Prostate gland (tissue), 2 donors: ENCODE measurements at places on chromosomes 12 and 14. TPM values are rescaled to one million over a fixed set of nuclear protein-coding genes. Genes with fewer than 3 reads are reported as not detected.

GRCh38 chr12:28650906-28651305 lies 460.6 kb downstream of the CCDC91 start:
- H3K4me3 ChIP-seq: no peak overlapping the region
- no peaks in the 10 kb centered on the region for H3K4me1 ChIP-seq
- no peaks in the 10 kb centered on the region for H3K27me3 ChIP-seq
- H3K36me3 ChIP-seq: no peaks in the 10 kb centered on the region

DNA sequence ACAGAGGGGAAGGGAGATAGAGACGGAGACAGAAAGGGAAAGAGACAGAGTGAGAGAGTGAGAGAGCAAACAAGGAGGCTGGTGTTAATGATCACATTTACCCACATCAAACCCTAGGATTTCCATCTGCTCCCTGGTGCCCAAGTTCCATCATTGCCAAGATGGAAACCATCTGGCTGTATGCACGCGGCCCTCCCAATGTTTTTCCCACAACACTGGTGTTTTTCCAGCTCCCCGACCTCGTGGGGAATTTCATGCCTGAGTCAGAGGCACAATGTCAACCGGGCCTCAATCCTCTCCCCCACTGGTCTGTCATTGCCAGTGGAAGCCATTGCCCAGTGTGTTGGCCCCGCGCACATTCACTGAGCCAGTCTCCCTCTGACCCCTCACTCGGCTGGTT lies 19.9 kb upstream of the BDKRB2 start:
- peaks cover 2% of the 10 kb centered on the region for H3K27me3 ChIP-seq
- DNase-seq: no peak

DNA sequence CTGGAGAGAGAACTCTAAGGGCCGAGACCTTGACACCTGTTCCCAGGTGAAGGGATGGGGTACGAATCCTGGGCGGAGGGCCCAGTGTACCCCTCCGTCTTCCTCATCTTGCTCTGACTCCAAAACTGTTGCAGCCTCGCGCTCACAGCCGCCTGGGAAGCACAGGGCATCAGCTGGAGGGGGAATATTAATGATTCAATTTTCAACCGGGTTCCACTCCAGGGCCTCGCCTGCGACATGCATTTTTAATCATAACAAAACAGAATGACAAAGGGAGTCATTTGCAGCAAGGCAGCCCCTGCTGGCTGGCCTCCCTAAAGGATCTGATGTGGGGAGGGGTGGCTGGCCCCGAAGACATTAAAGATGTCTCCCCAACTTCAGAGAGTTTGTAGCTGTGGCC lies 41.6 kb upstream of the ESRRB start:
- no peaks in the 10 kb centered on the region for H3K36me3 ChIP-seq
- H3K27me3 ChIP-seq: no peaks in the 10 kb centered on the region
- no peaks in the 10 kb centered on the region for H3K4me1 ChIP-seq
- DNase-seq: no peak
- no peak overlapping the region for H3K27ac ChIP-seq

GRCh38 chr12:16323010-16323409 lies 24.4 kb upstream of the MGST1 start:
- no peaks in the 10 kb centered on the region for H3K36me3 ChIP-seq
- H3K4me1 ChIP-seq: no peaks in the 10 kb centered on the region
- H3K27me3 ChIP-seq: no peaks in the 10 kb centered on the region
- H3K27ac ChIP-seq: no peak overlapping the region
- DNase-seq: no peak

DNA sequence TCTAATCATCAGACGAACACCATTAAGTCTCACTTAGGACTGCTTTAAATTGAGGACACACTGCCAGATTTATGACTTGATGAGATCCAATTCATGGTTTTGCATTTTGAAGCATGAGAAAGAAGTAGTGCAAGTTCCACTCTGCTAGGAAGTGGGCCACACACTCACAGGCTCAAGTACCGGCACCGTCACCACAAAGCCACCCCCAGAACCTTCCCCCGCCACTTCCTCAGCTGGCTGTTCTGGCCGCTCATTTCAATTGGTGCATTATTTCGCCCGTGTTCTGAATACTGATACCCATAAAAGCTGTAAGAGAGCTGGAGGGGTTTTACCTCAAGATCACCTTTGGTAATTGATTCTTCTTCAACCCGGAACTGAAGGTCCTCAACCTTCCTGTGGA lies 70.1 kb downstream of the CLIP1 start:
- H3K27ac ChIP-seq: no peak overlapping the region
- H3K4me3 ChIP-seq: no peak overlapping the region
- no peaks in the 10 kb centered on the region for H3K4me1 ChIP-seq
- H3K27me3 ChIP-seq: no peaks in the 10 kb centered on the region
- DNase-seq: no peak

DNA sequence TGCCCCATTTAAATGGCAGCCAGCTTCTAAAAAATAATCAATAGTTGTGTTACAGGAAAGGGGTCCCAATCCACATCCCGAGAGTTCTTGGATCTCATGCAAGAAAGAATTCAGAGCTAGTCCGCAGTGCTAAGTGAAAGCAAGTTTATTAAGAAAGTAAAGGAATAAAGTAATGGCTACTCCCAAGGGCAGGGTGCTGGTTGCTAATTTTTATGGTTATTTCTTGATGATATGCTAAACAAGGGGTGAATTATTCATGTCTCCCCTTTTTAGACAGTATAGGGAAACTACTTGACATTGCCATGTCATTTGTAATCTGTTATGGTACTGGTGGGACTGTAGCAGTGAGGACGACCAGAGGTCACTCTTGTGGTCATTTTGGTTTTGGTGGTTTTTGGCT lies 591.3 kb downstream of the LRFN5 start:
- no peaks in the 10 kb centered on the region for H3K27me3 ChIP-seq
- no peaks in the 10 kb centered on the region for H3K4me1 ChIP-seq
- H3K27ac ChIP-seq: no peak overlapping the region

GRCh38 chr12:104654665-104655609 lies 198.2 kb downstream of the CHST11 start:
- no peak overlapping the region for H3K4me3 ChIP-seq
- no peak overlapping the region for H3K27ac ChIP-seq
- DNase-seq: no peak
- H3K27me3 ChIP-seq: no peaks in the 10 kb centered on the region
- H3K36me3 ChIP-seq: no peaks in the 10 kb centered on the region

- peak overlapping the region; percentile 67 for H3K27ac ChIP-seq
- peaks cover 13% of the 10 kb centered on the region for H3K4me1 ChIP-seq
- no peaks in the 10 kb centered on the region for H3K36me3 ChIP-seq
Measured at GRCh38 chr14:50344116-50344775, 32.1 kb downstream of the DMAC2L start.

DNA sequence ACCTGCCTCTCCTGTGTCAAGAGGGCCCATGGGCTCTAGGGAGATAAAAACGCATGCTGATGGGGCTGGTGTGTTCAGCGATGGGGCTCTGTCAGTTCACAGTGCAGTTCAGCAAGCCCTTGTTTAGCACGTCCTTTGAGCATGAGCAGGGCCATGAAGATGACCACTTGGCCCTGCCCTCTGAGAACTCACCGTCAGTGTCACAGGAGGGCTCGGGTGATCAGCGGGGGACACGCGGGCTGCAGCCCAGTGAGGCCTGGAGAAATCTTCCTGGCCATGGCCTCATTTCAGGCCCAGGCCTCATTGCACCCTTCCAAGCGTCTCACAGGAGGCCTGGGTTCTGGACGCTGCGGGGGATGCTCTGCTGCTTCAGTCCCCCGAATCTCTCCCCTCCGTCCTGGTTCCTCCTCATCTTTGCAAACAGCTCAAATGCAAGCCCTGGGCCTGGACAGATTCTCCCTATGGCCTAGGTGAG lies 181.6 kb downstream of the ADGRD1 start:
- no peak overlapping the region for H3K4me3 ChIP-seq
- peaks cover 2% of the 10 kb centered on the region for H3K27me3 ChIP-seq
- H3K4me1 ChIP-seq: no peaks in the 10 kb centered on the region
- H3K36me3 ChIP-seq: no peaks in the 10 kb centered on the region
- no peak overlapping the region for H3K27ac ChIP-seq

DNA sequence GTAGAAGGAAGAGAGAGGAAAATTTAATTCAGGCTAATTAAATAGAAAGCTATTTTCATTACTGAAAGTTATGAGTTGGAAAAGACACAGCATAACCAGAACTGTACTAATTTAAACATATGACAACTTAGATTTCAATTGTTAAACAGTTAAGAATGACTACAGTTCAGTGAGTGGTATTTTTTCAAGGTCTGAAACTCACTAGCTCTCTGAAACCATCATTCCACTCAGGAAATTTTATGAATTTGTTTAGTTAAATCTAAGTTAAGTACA lies 62.4 kb downstream of the EPS8 start:
- no peaks in the 10 kb centered on the region for H3K27me3 ChIP-seq
- no peak overlapping the region for H3K4me3 ChIP-seq
- no peak overlapping the region for H3K27ac ChIP-seq
- no peaks in the 10 kb centered on the region for H3K36me3 ChIP-seq
- H3K4me1 ChIP-seq: peaks cover 4% of the 10 kb centered on the region

- no peaks in the 10 kb centered on the region for H3K27me3 ChIP-seq
- no peak for DNase-seq
- no peak overlapping the region for H3K27ac ChIP-seq
- no peaks in the 10 kb centered on the region for H3K36me3 ChIP-seq
- no peaks in the 10 kb centered on the region for H3K4me1 ChIP-seq
- H3K4me3 ChIP-seq: no peak overlapping the region
Measured at GRCh38 chr14:71610797-71611196, 321.4 kb upstream of the RGS6 start.

- H3K36me3 ChIP-seq: no peaks in the 10 kb centered on the region
- no peak overlapping the region for H3K27ac ChIP-seq
- DNase-seq: no peak
Measured at GRCh38 chr12:116490471-116490870, 68.7 kb upstream of the MAP1LC3B2 start.

DNA sequence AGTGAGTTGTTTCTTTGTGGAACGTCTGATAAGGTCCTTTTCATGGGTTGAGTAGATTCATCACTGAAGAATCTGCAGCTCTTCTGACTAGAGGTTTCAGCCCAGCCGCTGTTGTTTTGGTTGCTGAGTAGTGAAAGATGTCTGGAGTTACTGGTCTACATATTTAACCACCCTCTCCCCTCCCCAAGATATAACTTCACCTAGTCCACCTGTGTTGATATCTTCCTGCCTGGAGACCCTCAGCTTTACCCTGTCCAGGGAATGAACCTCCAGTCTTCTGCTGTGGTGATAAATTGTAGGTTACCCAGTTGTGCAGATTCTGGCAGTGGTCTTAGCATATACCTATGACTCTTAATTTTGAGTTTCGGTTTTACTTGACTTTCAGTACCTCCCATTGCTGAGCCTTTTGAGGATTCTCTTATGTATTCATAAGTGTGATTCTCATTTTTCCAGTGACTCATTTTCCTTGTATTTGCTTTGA lies 62.9 kb downstream of the CCDC91 start:
- H3K4me1 ChIP-seq: no peaks in the 10 kb centered on the region
- H3K4me3 ChIP-seq: no peak overlapping the region
- H3K27ac ChIP-seq: no peak overlapping the region
- DNase-seq: no peak
- H3K27me3 ChIP-seq: no peaks in the 10 kb centered on the region

- H3K4me1 ChIP-seq: no peaks in the 10 kb centered on the region
- H3K36me3 ChIP-seq: no peaks in the 10 kb centered on the region
- no peak overlapping the region for H3K27ac ChIP-seq
- H3K4me3 ChIP-seq: no peak overlapping the region
Measured at GRCh38 chr14:39998114-39998513, 565.9 kb upstream of the FBXO33 start.

DNA sequence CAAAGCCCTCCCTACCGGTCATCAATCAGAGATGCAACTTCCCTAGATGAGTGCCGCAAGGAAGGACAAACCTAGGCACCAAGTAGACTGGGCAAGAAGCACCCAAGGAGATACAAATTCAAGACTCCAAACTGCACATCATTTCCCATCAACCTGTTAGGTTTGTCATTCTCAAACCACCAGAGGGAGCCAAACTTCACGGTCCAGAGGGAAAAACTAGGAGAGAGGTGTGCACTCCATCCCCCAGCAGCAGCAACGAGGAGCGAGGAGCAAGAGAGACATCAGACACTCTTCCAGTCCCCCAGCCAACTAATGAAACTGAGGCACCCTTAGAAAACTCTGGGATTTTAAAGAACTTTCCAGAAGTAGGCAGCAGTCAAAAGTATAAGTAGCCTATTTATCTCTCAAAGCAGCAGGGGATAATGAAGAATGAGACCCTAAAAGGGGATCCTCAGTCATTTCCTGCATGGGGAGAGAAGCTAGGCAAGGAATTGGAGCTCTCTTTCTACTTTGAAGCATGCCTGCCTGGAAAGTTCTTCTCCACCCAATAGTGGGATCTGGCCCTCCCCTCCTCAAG lies 37.0 kb upstream of the NT5DC3 start:
- no peaks in the 10 kb centered on the region for H3K36me3 ChIP-seq
- no peaks in the 10 kb centered on the region for H3K27me3 ChIP-seq
- H3K27ac ChIP-seq: no peak overlapping the region
- DNase-seq: peak; percentile 70

DNA sequence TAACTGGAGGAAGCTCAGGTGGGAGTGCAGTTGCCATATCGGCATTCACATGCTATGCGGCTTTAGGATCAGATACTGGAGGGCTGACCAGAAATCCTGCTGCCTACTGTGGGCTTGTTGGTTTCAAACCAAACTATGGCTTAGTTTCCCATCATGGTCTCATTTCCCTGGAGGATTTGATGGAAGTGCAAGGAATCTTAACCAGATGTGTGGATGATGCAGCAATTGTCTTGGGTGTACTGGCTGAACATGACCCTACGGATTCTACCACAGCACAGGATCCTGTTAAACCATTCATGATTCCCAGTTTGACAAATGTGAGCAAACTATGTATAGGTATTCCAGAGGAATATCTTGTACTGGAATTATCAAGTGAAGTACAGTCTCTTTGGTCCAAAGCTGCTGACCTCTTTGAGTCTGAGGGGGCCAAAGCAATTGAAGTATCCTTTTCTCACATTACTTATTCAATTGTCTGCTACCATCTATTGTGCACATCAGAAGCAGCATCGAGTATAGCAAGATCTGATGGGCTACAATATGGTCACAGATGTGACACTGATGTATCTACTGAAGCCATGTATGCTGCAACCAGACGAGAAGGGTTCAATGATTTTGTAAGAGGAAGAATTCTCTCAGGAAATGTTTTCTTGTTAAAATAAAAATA lies 42.9 kb downstream of the RALGAPA1 start:
- no peak overlapping the region for H3K27ac ChIP-seq
- DNase-seq: no peak
- H3K36me3 ChIP-seq: no peaks in the 10 kb centered on the region
- no peak overlapping the region for H3K4me3 ChIP-seq
- no peaks in the 10 kb centered on the region for H3K4me1 ChIP-seq
- no peaks in the 10 kb centered on the region for H3K27me3 ChIP-seq

GRCh38 chr14:96363751-96364336 lies 518 bp downstream of the GSKIP start:
- peak overlapping the region; percentile 95 for H3K27ac ChIP-seq
- H3K27me3 ChIP-seq: no peaks in the 10 kb centered on the region
- no peaks in the 10 kb centered on the region for H3K36me3 ChIP-seq
- H3K4me1 ChIP-seq: peaks cover 4% of the 10 kb centered on the region
- peak overlapping the region; percentile 97 for H3K4me3 ChIP-seq

Gene COX8C
- 10.8 TPM for total RNA-seq

Gene RFLNA
- total RNA-seq: 5.4 TPM

Gene ABCC9
- 6.1 TPM for total RNA-seq

Gene OVCH1
- total RNA-seq: not detected
